ENCODE measurements at places on chromosomes 11 and 22.

DNA sequence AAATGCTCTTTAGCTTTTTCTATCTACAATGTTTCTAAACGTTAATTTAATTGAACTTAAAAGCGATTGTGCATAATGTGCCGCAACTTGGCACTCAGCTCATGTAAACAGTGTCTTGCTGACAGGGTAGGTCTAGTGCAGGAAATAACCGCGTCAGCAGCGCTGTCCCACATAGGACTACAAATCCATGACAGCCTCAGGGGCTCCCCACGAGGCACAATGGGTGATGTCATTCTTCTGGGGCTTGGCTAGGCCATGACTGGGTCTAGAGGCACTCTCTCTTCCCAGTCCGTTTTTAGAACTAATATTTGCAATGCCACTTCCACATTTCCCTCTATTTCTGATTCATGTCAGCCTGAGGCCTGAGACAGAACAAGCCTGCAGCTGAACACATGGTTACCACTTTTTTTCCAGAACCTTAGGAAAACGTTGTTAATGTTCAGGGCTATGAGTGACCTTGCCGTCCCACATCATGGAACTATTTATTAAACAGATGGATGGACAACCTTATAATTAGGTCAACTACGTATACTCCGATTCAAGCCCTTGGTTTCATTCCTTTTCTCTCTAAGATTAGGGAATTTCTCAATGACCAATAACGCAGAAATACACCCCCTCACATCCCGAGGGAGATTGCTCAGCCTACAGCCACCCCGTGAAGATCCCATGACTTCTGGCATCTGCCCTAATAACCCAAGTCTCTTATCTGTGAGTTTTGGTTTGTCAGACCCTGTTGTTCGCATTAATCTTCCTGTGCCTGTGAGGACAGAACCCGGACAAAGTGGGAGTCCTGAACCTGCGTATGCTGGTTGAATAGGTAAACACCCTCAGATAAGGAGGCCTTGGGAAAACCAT lies 19.4 kb upstream of the SNX32 start:
- DNase-seq, result no peak

DNA sequence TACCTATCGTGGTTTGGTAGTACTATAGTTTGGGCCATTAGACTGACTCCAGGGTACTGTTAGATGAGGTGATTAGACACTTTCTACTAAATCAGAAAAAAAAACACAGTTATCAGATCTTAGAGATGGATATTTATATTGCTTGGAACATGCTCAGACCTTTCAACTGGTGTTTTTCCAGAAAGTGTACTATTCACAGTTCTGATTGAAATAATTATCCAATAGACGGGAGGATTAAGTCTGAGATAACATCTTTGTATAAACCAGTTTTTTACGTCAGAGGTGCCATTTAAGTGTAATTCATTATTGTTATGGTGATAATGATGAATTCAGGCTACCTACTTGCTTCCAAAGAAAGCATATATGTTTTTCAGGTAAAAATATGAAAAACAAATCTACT lies 22.5 kb downstream of the CCDC15 start:
- DNase-seq, result no peak

DNA sequence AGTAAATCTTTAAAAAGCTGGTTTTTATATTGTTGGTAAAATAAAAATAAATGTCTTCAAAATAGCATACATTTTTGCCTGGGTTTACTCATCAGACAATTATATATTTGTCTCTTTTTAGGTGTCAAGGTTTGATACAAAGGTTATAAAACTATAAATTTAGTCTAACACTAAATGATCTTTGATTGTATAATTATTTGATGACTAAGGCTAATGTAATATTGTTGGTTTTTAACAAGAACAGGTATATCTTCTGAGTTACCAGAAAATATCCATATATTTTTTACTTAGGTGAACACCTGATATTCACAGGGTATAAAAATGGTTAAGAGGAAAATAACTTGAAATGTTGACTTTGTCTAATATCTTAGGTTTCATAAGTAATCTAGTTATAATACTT lies 104.3 kb downstream of the KIF18A start:
- DNase-seq, result no peak

- DNase-seq, result no peak
These were observed 256.1 kb upstream of the UBASH3B start for GRCh38 chr11:122399375-122399774.

DNA sequence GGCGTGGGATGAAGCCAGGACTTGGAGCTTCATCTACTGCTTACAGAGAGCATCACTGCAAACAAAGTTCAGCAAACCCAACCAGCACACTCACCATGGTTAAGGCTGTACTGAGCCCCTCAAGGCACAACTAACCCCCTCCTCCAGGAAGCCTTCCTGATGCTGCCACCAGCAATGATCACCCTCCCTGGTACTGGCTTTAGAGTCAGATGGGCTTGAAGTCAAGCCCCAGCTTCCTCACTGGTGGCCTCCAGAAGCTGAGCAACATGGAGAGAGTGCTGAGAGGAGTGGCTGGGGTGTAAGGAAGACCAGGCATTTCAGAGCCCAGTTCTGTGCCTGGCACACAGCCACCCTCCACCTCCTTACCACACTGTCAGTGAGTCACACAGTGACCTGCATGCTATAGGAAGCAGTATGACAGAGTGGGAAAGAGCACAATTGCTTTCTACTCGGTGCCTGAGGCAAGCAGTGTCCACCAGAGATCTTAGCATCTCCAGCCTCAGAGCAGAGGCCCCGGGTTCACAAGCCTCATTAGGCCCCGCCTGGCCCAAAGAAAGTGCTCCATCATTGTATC lies 24.7 kb upstream of the BAIAP2L2 start:
- DNase-seq, result no peak

DNA sequence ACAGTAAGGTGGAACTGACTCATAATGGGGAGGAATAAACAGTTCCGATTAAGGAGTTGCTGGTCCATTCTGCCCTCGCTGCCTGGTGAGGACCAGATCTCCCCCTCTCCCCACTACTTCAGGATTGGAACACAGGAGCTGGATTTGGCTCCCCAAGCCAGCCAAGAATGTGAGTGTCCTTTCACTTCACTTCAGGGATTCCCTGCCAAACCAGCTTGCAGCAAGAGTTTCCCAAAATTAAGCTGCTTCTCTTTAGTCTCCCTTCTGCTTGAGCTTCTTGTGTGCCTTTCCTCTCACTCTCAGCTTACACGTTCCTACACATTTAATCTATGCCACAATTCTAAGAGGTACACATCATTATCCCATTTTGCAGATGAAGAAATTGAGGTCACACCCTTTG lies 234.1 kb downstream of the BUD13 start:
- no peak for DNase-seq

DNA sequence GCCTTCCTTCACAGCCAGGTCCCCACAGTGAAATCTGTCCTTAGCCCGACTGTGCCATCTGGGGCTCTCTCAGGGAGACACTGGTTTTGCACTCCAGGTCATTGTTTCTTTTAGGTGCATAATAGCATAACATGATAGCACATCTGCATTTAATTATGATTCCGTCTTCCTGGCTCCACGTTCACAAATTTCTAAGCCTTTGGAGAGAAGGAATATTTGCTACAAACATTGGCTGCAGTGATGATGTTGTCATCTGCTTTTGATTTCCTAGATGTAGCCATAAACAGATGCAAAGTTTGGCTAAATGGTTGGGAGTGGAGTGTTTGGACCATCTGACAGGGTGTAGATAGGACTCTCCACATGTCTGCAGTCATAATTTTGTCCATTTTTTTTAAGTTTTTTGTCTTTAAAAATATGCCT lies 12.0 kb upstream of the CAT start:
- DNase-seq, result no peak

- DNase-seq, result no peak
These were observed 2.1 kb downstream of the FEZ1 start for GRCh38 chr11:125494031-125494360.

DNA sequence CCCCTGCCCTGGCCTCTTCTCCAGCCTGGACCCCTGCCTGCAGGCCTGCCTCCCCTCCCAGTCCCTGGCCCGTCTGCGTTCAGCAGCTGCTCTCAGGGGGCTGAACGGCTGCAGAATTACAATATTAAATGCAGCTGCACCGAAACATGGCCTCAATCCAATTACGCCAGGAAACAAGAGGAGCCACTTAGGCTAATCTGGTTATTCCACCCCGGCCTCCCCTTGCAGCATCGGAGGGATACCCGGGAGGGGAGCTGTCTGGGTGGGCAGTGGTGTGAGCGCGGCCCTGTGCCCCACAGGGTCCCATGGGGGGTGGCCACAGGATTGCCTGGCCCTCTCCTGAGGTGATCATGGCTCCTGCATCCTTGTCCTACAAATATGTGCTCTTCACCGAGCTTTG lies 42.6 kb downstream of the FLRT1 start:
- no peak for DNase-seq

DNA sequence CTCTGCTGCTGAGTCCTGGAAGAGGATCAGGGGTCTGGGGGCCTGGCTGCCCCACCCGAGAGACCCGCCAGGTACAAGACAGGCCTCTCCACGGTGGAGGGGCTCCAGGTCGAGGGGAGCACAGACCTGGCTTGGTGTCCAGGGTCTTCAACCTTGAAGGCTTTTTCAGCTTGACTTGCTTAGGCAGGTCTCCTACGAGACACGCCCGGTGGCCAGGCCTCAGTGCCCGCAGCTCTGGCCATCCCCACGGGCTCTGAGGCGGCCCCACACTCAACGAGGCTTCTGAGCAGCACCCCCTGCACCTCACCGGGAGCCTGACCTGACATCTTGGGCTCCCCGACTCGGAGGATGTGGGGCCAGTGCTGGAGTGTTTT lies 6.6 kb upstream of the PLXNB2 start:
- DNase-seq, result no peak

DNA sequence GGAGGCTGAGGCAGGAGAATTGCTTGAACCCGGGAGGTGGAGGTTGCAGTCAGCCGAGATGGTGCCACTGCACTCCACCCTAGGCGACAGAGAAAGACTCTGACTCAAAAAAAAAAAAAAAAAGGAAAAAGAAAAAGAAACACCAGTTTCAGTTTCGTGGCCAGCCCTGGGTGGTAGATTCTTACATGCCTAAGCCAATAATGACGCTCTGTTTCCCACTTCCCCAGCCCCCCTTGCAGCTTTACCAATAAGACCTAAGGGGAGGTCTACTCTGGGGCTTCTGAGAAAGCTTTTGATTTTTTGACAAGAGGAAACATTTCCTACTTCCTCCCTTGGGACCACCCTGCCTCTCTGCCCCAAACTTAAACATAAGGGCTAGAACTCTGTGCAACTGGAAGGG lies 30.0 kb upstream of the PTPRJ start:
- no peak for DNase-seq

DNA sequence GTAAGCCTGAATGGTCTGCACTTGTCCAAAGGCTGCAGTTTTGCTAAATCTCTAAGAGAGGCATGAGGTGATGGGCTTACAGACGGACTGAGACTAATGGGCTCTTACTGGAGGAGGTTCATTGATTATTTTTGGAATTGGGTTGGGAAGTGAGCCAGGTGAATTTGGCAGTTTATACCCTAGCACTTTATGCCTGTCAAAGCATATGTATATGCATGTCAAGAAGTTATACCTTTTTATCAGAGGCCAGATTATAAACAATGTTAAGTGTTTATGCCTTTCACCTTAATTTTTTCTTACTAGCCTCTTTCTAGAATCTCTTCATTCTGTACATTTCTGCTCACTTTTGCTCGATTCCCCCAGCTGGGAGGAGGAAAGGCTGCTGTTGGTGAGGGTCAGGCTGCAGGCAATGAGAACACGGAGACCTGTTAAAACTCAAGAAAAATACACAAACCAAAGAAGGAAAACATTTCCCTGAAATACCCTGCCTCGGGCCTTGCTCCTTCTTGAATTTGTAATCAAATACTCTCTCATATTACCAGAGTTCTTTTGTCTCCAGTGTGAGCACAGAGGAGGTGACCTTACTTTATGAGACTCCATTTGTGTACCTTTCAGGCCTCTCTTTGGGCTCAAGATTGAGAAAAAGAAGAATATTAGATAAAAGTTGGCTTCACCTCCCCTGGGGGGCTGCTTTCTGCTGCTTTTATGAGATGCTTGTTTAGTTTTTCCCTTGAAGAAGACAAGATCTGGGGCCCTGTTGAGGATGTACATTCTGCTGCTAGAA lies 19.6 kb downstream of the NAT10 start:
- no peak for DNase-seq

DNA sequence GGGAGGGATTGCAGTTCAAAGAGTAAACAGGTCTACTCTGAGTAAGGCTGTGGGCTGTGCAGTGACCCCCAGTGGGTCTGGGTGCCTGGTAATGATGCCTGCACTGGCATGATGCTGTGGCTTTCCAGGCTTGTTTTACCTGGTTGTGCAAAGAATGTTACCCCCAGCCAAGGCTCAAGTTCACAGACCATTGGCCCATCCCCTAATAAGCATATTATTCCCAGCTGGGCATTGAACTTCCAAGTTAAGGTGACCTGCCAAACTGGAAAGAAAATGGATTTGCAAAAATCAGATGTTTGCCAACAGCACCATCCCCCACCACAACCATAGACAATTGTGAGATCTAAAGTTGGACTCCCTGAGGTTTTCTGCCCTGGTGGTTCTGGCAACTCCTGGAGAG lies 7.9 kb upstream of the EHF start:
- no peak for DNase-seq

GRCh38 chr11:15665368-15665871 lies 550.7 kb downstream of the INSC start:
- DNase-seq, result no peak

GRCh38 chr11:73520353-73521061 lies 77.4 kb downstream of the FAM168A start:
- no peak for DNase-seq

GRCh38 chr22:41478891-41479521 lies 10.1 kb downstream of the ACO2 start:
- DNase-seq, result no peak

DNA sequence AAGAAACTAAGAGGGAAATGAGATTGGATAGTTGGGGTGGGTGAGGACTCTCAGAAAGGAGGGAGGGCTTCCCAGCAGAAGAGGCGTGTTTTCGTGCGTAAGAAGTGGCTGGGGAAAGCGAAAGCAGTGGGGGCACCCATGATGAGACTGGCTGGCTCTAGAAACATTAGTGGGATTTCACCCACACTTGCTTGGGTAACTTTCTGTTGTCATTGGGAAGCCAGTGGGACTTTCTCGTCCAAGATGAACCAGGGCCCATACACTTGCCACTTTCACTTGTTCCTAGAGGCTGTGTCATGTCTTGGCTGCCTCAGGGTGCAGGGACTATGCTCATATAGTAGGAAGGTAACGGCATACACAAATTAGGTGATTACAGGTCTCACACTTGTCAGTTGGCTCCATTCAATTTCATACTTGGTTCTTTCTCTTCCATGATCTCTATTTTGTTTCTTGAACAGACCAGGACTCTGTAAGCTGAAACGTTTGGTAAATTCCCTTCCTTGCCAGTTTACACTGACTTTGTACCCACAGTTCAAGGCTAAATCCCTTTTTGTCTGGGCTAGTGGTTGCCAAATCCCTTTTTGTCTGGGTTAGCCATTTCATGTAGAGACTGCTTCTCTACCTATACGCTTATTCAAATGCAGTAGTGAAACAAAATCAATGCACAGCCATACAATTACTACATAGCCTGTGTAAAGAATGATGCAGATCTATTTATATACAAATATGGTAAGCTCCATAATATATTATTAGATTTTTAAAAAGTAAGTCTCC lies 42.0 kb upstream of the CXCR5 start:
- no peak for DNase-seq

- DNase-seq, result no peak
These were observed 143.6 kb downstream of the ADAMTS15 start for GRCh38 chr11:130592056-130592455.
